ENCODE measurements at places on chromosomes 7 and 10.

DNA sequence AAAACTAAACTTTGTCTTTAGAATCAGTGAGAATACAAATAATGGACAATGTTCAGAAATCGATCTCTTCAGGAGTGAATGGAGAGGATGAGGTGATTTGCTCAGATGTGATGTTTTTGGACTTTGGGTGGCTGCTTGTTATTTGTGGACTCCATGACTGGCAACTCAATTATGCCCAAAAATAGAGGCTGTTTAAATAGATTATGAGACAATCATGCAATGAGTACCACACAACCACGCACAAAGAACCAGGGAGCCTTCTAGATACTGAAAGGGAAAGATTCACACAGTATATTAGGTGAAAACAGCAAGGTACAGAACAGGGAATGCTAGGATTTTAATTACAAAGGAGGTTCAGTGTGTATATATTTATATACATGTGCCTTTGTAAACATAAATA, 141.3 kb upstream of the ANK3 start:
- no peak for DNase-seq

- peak; percentile 15 for DNase-seq
These were observed 96.6 kb downstream of the MKLN1 start for GRCh38 chr7:131424219-131424822.

- DNase-seq: no peak
These were observed 14.0 kb downstream of the WDR91 start for GRCh38 chr7:135197343-135197742.

DNA sequence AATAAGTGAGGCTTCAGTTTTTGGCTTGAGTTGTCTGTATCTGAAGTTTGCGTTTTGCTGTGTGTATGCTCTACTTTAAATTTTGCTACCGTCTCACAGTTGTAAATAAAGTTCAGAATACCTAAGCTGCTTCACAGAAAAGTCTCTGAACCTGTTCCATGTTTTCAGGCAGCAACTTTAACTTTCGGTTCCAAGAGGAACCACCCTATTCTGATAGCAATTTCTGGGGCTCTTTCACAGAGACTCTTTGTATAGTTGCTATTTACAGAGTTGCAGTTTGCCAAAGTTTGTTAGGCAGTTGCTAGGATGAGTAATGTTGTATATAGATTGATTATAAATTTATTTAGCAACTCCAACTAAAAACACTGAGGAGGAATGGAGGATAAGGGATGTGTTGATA, 5.7 kb downstream of the FAM221A start:
- no peak for DNase-seq

GRCh38 chr7:127582361-127582760, 3.0 kb downstream of the GCC1 start:
- no peak for DNase-seq

DNA sequence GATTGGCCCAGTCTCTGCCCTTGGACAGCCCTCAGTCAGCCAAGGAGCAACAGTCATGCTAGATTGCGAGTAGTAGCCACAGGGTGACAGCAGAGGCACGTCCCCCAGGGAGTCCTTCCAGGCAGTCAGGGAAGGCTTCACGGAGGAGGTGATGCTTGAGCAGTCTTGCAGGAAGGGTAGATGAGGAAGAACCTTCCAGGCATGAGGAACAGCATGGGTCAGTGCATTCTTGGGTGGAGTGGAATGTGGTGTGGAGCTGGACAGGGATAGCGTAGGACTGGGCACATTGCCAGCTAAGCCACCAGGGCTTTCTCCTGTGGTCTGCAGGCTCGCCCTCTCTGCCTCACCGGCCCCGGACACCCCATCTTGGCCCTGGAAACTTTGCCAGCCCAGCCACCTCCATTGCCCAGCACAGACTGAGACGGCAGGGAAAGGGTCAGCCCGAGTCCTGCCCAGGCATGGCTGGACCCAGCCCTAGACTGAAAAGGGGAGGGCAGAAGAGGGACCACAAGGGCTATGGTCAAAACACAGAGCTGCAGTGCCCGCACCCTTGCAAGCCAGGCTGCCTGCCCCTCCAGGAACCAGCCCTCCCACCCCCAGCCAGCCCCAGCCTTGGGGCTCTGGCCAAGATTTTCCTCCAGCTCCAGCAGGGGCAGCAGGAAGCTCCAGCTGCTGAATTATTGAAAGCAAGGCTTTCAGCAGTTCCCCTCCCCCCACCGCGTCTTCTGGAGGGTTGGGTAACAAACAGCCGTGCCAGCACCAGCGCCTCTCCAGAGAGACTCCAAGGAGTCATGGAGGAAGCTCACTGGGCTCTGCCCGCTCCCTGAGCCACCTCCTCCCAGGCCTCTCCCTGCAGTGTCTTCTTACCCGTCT, 18.7 kb downstream of the SRRM3 start:
- DNase-seq: peak; percentile 58

- DNase-seq: peak; percentile 89
These were observed 262.8 kb upstream of the AOAH start for GRCh38 chr7:36986948-36987724.

DNA sequence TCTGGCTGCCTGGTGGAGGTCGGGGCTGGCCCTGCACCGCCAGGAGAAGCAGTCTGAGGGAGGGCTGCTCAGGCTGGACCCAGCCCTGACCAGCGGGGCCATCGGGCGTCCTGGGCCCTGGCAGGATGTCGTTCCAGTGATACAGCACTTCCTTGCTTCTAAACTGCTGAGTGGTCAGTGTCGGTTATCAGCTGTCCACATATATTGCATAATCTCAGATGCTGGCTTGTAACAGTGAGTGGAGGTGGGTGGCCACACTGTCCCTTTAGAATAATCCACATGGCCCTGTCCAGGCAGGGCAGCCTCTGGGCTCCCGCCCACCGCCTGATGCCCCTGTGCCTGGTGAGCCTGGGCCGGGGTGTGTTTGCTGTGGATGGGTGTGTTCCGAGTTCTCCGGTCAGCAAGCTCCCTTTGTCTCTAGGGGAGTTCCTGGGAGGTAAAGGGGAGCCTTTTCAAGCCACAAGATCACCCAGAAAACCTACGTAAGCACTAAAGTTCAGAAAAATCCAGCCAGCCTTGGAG, 86.1 kb downstream of the LHPP start:
- no peak for DNase-seq

All from iPS-NIHi11 (cell line).